ENCODE measurements at places on chromosomes 1 and 21.
A peak's percentile ranks its signal among the peaks of the same experiment; 100 is the strongest.

DNA sequence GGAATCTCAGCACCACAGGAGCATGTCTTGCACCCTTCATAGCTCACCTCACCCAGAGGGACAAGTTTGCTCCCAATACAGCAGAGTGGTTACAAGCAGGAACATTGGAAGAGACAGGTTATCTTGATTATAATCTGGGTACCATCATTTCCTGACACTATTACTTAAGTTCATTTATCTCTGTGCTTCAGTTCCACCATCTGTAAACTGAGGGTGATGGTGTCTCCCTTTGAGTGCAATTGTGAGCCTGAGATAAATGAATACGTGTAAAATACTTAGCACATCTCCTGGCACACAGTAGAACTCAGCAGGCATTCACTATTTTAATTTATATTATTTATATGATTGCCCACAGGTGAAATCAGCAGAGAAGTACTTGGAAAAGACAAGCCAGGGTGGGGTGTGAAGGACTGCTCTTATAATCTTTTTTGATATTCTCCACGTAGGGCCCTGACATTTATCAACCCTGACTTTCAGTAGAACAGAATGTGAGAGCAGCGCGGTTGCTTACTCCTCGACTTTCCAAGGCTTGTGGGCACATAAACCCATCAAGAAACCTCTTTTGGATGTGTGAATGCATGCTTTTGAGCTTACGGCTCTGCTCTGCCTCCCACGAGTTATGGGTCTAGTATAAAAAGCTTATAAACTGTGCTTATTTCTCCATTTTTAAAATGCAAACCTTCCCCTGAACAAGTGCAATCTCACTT, 34.9 kb downstream of the DUSP10 start:
- no peak for DNase-seq

DNA sequence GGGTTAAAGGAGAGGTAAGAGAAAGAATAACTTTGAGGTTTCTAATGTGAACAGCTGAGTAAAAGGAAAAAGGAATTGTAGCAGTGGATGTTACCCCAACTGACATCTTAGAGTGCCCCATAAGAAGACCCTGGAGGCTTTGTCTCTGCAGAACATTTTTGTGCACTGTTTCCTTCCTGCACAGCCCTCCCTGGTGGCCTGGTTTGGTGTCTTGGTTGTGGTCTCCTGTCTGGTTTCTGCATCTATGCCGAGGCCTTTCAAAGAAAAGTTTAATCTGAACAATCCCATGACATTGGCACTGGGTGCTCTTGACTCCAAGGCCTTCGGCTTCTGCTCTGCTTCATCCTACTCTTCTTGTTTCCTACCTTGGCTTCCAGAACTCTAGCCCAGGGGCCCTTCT, 57.8 kb downstream of the RHOU start:
- no peak for DNase-seq

- no peak for DNase-seq
Measured at GRCh38 chr1:202249436-202249835, 55.8 kb downstream of the LGR6 start.

GRCh38 chr1:21956720-21957552, 19.8 kb upstream of the HSPG2 start:
- DNase-seq: no peak

- no peak for DNase-seq
Measured at GRCh38 chr1:240646571-240647240, 34.8 kb upstream of the GREM2 start.

DNA sequence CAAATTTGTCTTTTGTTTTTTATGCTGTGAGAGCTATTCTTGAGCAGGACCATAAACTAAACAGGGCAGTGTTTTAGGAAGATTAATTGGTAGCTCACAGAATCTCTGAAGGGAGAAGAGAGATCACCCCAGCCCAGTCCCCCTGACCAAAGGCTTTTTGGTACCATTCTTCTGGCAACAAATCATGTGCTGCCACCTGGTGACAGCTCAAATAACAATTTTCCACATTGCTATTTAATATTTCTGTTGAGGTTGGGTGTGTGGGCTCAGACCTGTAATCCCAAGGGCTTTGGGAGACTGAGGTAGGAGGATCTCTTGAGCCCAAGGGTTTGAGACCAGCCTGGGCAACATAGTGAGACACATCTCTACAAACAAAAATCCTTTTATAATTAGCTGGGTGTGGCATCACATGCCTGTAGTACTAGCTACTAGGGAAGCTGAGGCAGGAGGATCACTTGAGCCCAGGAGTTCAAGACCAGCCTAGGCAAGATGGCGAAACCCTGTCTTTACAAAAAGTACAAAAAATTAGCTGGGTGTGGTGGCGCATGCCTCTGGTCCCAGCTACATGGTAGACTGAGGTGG, 2.2 kb upstream of the TESK2 start:
- peak; percentile 21 for DNase-seq

GRCh38 chr1:36323636-36324352, at the start of gene EVA1B:
EVA1B (minus strand) TSS chr1:36323645; CDS start chr1:36323037, 608 bp downstream.
- DNase-seq: no peak

GRCh38 chr1:230026139-230026538, 40.9 kb upstream of the GALNT2 start:
- DNase-seq: no peak

DNA sequence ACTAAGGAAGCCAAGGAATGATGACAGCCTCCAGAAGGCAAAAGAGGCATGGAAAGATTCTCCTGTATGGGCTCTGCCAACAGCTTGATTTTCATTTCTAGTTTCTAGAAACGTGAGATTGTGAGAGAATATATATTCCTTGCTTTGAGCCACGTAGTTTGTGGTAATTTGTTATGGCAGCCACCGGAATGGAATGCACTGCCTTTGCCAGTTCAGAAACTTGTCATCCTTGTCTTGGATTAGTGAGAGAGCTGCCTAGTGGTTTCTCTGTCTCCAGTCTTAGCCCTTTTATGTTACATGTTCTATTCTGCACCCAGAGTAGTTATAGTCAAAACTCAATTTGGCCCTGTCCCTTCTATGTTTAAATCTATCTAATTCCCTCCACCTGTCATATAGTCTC, 216.0 kb upstream of the PTGFR start:
- no peak for DNase-seq

GRCh38 chr1:58162952-58163550, 383.5 kb downstream of the OMA1 start:
- no peak for DNase-seq

DNA sequence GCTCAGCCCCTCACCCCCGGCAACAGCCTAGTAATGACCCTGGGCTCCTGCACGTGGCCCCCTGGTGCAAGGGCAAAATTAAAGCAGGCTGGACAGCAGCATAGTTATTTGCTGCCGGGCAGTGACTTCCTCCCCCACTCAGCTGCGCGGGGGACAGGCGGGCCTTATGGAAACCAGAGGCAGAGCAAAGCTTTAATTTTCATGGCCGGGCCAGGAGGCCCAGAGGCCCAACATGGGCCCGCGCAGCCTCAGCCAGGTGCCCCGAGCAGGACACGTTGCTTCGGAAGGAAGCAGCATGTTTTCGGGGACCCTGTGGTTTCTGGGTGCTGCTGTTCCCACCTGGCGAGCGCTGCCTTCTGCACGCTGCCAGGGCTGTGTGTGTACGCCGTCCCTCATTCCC, 89.9 kb upstream of the ARHGEF16 start:
- no peak for DNase-seq

- DNase-seq: no peak
Measured at GRCh38 chr1:164563721-164564360, 4.9 kb downstream of the PBX1 start.

DNA sequence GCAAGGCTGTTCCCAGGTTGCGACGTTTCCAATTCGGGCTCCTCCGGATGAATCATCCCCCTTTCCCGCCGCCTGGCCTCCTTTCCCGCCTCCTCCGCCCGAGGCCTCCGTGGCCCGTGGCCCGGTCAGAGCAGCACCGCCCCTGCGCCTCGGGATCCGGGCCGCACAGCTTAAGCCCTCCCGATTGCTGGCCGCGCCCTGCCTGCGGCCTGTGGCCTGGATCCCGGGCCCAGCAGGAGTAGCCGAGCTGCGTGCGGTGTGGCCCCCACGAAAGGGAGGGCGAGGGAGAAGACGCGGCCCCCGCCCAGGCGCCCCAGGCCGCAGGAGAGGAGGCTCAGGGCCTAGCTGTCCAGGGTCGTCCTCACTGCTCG, 1.0 kb downstream of the TMEM200B start:
- no peak for DNase-seq

- DNase-seq: no peak
Measured at GRCh38 chr1:205248793-205249601, 21.3 kb downstream of the TMCC2 start.

DNA sequence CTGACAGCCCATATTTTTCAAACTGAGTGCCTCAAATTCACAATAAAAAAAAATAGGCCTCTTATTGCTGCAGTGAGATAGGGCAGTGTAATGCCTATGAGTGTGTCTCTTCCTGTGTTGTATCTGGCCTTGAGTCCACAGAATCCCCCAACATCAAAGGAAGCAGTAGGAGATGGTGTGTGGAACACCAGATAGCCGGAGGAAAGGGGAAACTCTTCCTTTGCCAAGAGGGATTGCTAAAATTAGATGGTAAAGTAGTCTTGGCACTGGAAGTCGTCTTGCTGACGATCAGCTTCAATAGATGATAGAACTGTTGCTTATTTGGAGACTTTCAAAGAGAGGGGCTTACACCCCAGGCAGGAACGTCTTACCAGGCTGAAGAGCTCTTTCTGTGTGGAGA, 51.8 kb downstream of the RUNX1 start:
- DNase-seq: no peak
